ENCODE measurements at places on chromosomes 1 and 21. TPM values are rescaled to one million over a fixed set of nuclear protein-coding genes. Genes with fewer than 3 reads are reported as not detected.

- no peak for DNase-seq
Measured at GRCh38 chr1:161242313-161242712, 4.3 kb upstream of the NR1I3 start.

- no peak for DNase-seq
Measured at GRCh38 chr1:227912866-227913265, 34.9 kb downstream of the WNT9A start.

- DNase-seq = no peak
Measured at GRCh38 chr1:229716069-229716468, 90.0 kb downstream of the URB2 start.

NUAK2 gene
- total RNA-seq = 0.92 TPM

CXADR gene
- 22.3 TPM for total RNA-seq

Measured in H4 (cell line).